ENCODE measurements at places on chromosomes 3 and 15.

DNA sequence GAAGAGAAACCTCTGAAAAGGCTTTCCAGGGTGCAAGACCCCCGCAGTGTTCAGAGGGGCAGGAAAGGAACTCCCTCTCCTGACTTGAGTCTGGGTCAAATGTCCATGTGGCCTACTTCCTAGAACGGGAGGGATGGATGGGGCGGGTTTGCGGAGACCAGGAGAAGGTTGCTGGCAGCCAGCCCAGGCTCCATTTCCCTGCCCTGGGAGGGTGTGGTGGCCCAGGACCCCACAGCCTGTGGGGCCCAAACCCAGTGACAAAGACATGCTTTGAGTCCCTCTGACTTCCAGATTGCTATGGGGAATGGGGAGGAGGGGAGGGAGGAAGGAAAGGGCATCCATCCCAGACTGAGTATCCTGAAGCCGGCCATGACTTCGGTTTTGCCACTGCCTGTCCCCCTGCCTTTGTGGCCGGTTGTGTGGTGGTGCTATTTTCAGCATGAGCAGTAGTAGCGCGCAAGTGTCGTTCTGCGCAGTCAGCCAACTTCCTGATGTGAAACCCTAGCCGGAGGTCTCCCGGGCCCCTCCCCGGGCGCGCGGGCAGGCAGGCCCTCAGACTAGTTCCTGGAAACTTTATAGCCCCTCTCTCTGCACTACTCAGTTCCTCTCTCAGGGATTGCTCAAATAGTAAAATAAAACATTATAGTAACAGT is 24.4 kb downstream of the MAGEF1 start:
- no peak for DNase-seq

DNA sequence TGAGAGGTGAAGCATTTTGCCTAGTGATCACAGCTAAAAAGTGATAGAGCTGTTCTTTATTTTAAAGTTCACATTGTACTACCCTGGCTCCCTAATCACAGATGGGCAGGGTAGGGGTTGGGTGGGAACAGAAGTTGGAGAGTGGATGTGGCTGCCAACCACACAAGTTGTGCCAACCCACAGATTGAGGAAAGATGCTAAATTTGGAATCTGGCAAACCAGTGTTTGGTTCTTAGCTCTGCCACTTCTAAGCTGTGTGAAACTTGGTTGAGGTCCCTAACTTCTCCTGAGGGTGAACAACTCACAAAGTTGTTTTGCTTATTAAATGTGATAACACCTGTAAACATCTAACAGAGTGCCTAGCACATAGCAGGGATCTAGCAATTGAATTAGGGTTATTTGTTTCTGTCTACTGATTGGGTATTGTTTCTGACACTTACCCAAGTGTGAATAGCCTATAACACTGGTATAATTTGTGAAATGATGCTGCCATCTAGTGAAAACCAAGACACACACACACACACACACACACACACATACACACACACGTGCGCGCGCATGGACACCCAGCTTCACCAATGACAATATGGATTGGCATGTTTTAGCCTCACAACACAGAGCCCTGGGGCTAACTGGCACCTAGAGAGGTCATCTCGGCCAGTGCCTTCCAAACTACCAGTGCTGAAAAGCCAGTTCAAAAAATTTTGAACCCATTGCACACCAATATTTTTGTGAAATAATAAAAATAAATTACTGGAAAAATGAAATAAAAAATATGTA is 25.3 kb downstream of the ADGRG7 start:
- DNase-seq: no peak

GRCh38 chr3:174618368-174619080 is 240.6 kb upstream of the NAALADL2 start:
- DNase-seq: no peak

GRCh38 chr3:481680-482079 is 285.1 kb downstream of the CHL1 start:
- no peak for DNase-seq

- no peak for DNase-seq
These were observed 30.6 kb downstream of the ABCC5 start for GRCh38 chr3:183987000-183987600.

Data from NCI-H2171 (cell line).